ENCODE measurements at places on chromosomes 13 and 19. TPM values are rescaled to one million over a fixed set of nuclear protein-coding genes. Genes with fewer than 3 reads are reported as not detected.

DNA sequence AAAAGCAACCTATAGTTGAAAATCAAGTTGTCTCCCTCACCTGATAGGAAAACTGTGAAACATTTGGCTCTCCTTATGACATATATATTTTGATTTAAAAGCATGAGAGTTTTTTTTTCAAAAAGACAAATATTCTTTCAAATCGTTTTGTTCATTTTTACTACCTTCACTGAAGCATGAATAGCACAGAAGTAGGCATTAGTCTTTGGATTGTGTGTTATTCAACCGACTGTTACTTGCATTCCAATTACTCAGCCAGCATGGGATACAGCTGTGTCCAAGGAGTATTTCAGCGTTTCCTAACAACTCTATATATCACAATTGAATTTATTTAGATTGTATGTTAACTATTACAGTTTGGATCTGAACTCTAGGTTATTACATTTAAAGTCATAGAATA, 135.2 kb downstream of the PCDH9 start:
- no peak for DNase-seq

RFPL4A gene
- not detected for total RNA-seq

RNF17 gene
- 0.14 TPM for total RNA-seq

GRCh38 chr19:28501976-28502375, 711.0 kb downstream of the UQCRFS1 start:
- no peak for DNase-seq

IFNL1 gene
- total RNA-seq, result not detected
